GM12865 (cell line): ENCODE measurements at places on chromosomes 5 and 9.
A peak's percentile ranks its signal among the peaks of the same experiment; 100 is the strongest.

DNA sequence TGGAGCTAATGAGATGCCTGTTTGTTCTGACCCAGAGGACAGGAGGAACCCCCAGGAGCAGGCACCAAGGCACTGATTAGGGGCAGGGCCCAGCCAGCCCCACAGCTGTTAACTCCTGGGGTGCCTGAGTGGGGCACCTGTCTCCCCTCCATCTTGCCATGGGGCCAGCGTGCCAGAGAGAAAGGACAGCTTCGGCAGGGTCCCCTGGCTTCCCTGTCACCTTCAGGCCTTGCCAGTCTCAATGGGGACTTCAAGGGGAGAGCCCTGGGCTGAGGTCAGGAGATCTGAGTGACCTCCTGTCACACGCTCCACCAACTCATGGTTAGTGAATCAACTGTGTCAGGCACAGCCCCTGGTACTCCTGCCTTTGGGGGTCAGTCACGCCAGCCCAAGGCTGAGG, 152.7 kb upstream of the MVB12B start:
- no peak for DNase-seq

DNA sequence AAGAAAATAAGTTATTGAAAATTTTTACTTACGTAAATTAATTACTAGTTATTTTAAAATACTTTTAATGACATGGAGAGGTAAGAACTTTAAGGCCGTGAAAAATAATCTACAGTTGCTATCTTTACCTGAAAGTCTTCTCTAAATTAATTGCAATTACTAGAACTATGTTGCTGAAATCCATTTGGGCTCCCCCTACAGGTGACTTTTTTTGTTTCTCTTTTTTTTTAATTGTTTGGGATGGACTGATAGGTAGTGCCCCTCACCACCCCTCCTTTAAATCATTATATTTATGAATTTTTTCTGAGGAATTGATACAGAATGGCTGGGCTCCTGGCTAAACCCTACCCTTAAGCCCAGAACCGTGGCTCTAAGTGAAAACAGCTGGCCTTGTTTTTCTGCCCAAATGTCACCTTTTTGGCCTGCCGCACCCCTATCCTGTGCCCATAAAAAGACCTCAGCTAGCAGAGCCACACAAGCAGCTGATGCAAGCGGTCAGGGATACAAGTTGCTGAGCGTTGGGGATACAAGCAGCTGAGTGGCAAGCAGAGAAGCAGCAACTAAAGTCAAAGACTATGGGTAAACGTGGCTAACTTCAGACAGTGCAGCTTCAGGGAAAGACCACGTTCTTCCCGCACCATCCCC, 315.2 kb upstream of the ACO1 start:
- peak; percentile 10 for DNase-seq

GRCh38 chr5:24831989-24832388, 187.2 kb upstream of the CDH10 start:
- no peak for DNase-seq

GRCh38 chr9:5958273-5958672, 57.2 kb downstream of the RANBP6 start:
- peak; percentile 26 for DNase-seq

DNA sequence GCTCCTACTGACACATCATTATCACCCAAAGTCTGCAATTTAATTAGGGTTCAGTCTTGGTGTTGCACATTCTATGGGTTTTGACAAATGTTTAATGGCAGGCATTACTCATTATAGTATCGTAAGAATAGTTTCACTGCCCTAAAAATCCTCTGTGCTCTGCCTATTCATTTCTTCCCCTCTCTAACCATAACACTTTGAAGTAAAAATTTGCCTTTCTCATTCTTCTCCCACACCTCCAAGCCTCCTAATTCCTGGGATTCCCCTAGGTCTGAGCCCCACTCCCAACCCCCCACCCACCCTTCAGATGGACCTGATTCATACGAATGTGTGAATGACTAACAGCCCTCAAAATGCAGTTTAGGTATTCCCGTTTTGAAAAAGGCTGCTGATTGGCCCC, 18.4 kb downstream of the ENC1 start:
- peak; percentile 53 for DNase-seq

DNA sequence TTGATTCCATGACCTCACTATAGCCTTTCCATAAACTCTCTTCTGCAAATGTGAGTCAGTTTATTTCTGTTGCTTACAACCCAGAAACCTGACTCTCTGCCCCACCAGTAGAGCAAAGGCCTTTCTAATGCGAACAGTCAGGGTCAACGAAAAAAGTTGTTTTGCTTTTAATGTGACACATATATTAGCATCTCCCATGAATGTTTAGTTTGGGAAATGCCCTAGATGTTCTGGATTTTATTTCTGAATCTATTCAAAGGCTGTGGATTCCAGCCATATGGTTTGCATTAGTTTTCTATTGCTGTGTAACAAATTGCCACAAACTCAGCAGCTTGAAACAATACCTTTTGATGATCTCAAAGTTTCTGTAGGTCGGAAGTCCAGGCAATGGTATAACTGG, 193.5 kb downstream of the GNA14 start:
- DNase-seq: no peak

DNA sequence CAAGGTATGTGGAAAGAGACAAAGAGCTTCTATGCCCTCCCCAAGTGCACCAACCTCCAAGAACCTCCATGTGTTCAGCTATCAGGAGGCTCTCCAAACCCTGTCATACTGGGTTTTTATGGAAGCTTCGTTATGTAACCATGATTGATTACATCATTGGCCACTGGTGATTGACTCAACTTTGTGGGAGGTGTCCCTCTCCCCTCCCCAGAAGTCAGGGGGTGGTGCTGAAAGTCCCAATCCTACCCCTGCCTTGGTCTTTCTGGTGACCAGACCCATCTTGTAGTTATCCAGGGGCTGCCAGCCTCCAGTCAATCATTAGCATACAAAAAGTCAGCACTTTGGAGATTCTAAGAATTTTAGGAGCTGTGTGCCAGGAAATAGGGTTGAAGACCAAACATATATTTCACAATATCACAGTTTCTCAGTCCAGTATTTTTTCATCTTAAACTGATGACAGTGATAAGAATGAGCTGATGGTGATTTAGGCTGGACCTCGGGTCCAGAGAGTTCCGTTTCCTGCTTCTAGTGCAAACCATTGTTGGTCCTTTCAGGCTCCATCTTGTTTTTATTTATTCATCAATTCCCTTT, 27.3 kb upstream of the FANCC start:
- DNase-seq: no peak

- no peak for DNase-seq
These were observed 1388.3 kb upstream of the ACO1 start for GRCh38 chr9:30995956-30996738.

DNA sequence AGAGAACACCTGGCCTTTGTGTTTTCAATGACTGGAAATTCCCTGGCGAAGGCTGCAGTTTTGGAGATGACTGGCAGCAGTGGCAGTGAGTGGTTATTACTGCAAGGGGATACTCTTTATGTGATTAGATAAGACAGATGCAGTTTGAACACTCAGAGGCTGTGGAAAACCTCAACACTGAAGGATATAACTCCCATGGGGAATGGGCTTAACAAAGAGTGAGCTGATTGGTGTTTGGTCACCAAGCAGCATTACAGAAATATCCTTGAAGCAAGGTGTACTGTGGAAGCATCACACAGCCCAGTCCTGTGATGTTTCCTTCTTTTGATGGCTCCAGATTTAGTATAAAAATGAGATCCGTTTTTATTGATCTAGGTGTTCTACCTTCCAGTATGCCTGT, 490.7 kb upstream of the PTPRD start:
- DNase-seq: no peak

DNA sequence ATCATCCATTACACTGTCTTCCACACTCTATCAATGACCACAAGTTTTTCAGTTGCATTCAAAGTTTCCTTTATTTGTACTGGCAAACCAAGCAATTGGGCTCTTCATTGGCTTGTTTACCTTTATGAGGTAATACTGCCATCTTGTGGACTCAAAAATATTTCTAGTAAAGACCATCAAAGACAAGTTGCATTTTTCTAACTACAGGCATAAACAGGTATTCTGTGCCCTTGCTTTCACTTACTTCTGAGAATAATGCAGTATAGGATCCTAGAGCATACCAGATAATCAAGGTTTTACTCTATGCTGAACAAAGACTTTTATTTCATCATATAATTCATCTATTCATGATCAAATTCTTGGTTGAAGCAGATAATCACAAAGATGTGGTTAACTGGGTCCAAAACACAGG, 173.7 kb upstream of the POU5F2 start:
- DNase-seq: peak; percentile 54

DNA sequence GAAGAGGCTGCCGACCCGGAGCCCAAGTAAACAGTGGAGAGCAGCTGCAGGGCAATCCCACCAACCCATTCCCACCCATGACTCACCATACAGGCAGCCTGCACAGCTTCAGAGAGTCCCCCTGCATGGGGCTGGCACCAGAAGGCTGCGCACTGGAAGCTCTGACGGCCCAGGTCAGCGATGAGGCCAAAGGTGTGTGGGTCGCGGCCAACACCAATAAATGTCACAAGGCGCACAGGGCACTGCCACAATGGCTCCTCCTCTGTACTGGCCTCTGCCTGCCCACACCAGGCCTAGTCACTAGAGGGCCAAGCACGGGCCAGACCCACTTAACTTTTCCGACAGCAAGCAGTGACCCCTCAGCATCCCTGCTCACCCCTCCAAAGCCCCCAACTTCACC, 3.0 kb upstream of the SRA1 start:
- no peak for DNase-seq
